Erythroblast (primary cell): ENCODE measurements at places on chromosomes 16 and 17.
A peak's percentile ranks its signal among the peaks of the same experiment; 100 is the strongest.

DNA sequence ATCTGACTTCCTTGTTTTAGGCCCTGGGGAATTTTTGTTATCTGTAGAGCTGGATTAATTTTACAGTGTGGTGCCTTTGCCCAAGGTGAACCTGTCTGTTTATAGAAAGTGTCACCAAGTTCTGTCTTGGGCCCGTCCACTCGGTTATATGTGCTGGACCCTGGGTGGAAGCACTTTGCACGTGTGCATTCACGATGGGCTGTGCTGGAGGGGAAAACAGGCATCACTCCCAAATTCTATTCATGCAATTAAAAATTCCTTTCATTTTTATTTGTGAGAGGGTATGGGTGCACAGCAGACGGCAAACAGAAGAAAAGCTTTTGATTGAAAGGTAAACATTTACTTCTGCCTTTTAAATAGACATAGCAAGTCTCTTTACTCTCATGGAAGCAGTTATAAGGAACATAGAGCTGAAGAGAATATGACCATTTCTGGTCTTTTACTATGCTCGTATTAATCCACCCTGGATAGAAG is 101.2 kb downstream of the WWOX start:
- DNase-seq, result no peak

DNA sequence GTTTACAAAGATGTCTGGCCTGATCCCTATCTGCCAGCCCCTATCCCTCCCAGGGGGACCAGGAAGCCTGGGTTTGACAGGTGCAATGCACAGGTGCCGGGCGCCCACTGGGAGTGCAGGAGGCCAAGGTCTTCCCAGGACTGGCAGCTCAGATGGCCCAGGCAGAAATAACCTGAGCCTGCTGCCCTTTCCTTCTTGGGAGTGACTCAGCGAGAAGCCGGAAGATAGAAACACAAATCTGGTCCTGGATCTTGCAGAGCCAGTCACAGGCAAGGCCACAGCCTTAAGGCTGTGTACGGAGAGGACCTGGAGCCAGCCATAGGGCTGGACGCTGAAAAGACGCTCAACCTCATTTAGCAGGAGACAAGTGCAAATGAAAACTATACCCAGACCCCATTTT is 27.7 kb downstream of the GPR142 start:
- no peak for DNase-seq

DNA sequence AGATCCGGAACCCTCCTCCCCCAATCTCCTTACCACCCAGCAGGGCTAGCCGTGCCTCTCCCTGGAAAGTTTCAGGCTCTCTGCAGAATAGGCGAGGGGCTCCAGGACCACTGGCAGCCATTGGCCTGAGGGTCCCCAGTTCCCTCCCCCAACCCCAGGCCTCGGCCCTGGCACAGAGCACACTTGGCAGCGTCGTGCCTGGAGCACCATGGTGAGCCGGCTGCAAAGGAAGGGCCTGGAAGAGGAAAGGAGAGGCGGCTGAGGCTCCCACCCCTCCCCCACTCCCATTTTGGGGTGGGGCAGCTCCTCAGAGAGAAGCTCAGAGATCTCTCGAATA is 369 bp upstream of the BTBD17 start:
- DNase-seq, result no peak

GRCh38 chr16:79008869-79009179 is 591.7 kb downstream of the MAF start:
- no peak for DNase-seq

- DNase-seq, result peak; percentile 37
Measured at GRCh38 chr17:32483451-32484019, 3.3 kb upstream of the CDK5R1 start.

- peak; percentile 82 for DNase-seq
Measured at GRCh38 chr17:39753514-39754160, 15.9 kb downstream of the GRB7 start.

- no peak for DNase-seq
Measured at GRCh38 chr16:23999663-24000062, 163.9 kb downstream of the PRKCB start.

GRCh38 chr17:75695141-75695829 is 26.0 kb upstream of the ITGB4 start:
- DNase-seq, result no peak

DNA sequence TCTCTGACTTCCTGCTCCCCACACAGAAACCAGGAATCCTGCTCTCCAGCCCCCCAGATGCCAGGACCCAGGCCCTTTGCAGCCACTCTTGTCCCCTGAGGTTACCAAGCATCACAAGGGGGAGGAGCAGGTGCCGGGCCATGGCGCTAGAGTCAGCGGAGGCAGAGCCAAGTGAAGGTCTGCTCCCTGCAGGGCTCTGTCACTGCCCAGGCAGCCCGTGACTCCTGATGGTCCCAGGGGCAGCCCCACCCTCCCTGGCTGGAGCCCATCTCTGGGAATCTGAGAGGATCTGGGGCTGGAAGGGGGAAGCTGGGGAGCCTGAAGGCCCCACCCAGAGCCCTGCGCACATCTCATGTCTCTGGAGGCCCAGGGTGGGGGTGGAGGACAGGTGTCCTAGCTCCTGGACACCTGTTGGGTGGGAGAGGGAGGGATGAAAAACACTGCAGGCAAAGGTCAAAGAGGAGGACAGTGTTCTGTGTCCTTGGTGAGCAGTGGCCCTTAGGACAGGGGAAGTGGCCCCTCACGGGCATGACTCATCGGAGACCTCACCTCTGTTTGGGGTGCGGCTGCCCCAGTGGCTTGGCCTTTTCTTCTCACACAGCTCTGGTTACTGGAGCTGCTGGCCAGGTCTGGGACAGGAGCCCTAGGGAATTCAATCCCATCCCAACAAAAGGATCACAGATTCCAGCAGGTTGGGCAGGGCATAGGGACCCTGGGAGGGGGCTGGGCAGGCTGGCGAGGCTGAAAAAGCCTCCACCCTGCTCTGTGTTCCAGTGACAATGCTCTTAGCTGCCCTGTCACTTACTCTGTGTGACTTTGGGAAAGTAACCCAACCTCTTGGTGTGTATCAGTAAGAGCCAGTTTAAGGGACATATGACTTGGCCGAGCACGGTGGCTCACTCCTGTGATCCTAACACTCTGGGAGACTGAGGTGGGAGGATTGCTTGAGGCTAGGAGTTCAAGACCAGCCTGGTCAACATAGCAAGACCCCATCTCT is at the start of gene PRSS36:
TSS of gene PRSS36 (minus strand) at position 173 of the 997 bp plus-strand sequence. CDS start at position 142, 31 bp downstream.
- DNase-seq, result no peak

DNA sequence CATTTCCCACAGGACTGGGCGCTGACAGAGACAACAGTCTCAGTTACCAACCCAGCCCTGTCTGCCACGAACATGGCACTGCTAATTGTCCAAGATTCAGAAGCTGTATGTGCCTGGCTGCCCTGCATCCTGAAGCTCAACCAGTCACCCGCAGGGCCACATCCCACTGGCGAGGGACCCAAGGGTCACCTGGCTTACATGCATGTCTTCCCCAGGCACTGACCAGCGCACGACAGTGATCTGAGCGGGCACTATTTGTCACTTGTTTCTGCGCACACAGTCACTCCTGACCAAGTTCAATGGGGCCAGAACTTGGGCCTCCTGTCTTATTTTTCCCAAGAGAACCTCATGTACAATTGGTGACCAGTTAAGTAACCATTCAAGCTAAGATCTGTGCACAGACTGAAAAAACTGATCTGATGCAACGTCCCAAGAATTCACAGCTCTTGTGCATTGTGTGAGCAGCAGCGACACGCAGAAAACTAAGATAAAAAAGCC is 13.1 kb downstream of the USP7 start:
- DNase-seq, result no peak

DNA sequence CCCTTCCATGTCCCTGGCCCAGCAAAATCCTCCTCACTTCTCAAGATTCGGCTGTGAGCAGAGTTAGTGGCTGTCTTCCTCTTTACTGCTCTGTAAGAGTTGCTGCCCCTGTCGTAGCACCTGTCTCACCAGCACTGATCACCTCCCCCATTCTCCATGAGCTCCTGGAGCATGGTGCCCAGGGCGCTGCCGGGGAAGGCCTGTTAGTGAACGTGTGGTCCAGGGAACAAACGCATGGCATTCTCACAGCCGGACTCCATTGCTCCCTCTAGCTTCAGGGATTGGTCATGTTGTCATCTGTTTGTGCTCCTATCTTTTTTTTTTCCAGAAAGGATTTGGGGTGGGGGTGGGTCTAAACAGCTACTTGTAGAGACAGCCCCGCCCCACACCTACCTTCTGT is 141.2 kb downstream of the CMIP start:
- DNase-seq, result no peak

DNA sequence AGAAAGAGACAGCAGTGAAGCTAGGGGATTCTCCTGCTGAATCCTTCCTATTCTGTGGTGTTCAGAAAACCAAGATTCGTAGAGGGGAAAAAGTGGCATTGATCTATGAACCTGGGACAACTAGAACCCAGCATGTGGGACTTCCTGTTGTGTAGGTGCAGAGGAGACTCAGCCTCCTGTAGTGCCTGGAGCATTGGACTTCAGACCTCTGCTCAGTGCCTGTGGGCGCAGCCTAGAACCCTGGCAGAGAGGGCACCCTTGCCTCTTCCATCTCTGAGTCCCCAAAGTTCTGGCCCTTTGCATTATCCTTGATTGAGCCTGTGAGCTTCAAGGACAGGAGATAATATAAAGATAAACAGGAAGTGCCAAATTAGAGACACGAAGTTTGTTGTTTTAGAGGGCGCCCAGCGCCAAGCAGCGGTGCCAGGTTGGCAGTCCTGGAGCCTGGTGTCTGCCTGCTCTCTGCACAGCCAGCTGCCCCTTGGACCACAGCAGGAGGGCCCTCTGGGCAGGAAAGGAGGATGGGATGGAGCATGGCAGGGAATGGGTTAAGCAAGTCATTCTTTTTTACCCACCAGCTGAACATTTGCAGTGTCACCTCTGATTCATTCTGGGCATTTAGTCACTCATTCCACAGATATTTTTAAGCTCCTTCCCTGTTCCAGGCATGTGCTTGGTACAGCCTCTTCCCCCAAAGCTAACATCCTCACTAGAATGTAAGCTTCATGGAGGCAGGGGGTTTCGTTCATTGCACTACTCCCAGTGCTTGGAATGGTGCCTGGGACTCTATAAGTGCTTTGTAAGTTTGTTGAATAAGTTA is 11.9 kb upstream of the SP6 start:
- DNase-seq, result peak; percentile 40

GRCh38 chr17:63819131-63819530 is 8.1 kb upstream of the PSMC5 start:
- no peak for DNase-seq

DNA sequence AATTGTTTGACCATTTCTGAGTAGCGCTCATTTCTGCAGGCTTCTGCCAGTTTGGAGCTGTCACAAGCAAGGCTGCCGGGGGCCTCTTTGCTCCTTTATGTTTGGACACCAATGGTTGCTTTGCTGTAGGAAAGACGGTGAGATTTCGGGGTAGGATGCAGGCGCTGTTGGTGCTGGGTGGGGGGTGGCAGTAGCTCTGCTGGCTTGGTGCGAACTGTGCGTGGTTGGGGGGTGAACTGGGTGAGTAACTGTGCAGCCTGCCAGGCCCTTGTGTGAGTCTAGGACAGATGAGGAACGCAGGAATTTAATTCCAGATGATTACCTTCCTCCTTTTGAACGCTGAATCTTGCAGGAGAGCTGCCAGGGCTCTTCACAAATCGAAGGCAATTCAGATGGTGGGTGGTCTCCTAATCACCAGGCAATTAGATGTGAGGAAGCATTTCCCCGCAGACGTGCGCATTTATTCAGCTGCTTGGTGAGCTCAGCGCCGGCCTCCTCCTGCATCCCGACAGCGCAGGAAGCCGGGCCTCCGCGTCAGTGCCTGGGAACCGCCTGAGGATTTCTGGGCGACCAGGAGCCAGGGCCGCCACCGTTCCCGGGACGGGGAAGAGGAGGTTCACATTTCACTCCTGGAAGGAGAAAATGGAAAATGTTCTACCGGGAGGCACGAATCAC is 154.4 kb downstream of the FOXL1 start:
- no peak for DNase-seq

DNA sequence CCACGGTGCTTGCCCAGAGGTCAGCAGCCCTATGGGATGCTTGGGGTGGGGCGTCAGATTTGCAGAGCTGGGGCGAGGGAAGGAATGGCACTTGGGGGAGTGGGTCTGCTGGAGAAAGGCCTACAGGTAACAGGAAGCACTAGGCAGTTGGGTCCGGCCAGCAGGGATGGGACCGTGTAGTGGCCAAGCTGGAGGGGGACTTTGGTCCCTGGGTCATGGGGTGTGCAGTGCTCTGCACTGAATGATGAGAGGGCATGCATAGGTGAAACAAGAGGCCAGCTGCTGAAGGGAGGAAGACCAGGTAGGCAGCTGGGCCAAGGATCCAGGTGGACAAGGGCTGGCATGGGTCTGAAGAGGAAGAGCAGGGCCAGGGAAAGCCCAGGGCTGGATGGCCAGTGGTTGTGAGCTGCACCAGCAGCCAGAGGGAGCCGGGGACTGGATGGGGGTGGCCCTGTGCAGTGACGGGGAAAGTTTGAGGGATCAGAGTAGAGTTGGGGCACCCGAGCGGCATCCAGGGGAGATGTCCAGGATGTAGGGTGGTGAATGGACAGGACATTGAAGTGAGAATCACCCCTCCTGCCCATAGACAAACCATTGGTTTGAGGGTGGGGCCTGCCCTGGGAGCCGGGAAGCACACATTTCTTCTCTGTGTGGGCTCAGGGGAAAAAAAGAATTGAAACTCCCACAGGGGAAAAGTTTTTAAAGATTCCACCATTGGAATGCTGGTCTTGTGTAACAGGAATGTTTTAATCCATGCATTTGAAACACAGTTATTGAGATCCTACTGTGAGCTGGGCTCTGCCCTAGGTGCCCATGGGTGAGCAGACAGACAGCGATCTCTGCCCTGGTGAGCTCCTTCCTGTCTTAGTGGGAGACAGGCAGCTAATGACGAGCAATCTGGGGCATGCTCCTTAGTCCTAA is 25.1 kb downstream of the RAI1 start:
- no peak for DNase-seq

DNA sequence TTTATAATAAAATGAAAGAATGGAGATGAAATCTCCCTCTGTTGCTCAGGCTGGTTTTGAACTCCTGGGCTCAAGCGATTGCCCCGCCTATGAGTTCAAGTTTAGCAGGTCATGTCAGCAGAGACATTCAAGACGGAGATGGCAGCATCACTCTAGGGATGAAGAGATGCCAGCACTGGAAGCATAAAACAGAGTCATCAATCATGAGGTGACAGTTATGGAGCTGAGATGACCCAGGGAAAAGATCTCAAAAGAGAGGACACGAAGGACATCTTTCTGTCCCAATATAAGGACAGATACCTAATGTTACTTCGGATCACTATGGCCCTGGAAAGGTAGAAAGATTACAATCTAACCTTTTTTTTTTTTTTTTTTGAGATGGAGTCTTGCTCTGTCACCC is 11.0 kb upstream of the LCMT1 start:
- no peak for DNase-seq
